Spleen (tissue), 13 donors: ENCODE measurements at places on chromosomes 3 and 15. TPM values are rescaled to one million over a fixed set of nuclear protein-coding genes. Genes with fewer than 3 reads are reported as not detected.

GRCh38 chr15:36185438-36185837 is 394.0 kb upstream of the CDIN1 start:
- DNase-seq, result no peak

- DNase-seq, result no peak
These were observed 30.6 kb downstream of the DCUN1D1 start for GRCh38 chr3:182949688-182950087.

GRCh38 chr3:16319307-16319706 is 54.3 kb downstream of the OXNAD1 start:
- no peak for DNase-seq

- no peak for DNase-seq
These were observed 346.8 kb downstream of the CNTN3 start for GRCh38 chr3:74267588-74268184.

DNA sequence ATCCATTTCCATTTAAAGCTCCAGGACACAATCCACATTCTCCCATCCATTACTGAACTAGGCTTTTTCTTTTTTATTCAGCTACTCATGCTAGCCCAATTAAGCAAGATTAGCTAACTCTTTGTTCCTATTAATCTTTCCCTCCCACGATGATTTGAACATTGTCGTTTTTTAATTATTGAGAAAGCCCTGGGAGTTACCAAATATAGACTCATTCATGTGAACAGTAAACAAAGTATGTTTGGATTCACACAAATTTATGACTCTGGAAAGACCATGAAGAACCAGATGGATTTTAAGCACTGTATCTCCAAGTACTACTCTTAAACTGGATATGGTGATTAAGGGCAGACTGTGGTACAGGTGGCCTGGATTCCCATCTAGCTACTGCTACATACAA is 82.2 kb downstream of the STRIT1 start:
- no peak for DNase-seq

GRCh38 chr15:91126080-91126479 is 26.0 kb downstream of the SV2B start:
- DNase-seq, result no peak

DNA sequence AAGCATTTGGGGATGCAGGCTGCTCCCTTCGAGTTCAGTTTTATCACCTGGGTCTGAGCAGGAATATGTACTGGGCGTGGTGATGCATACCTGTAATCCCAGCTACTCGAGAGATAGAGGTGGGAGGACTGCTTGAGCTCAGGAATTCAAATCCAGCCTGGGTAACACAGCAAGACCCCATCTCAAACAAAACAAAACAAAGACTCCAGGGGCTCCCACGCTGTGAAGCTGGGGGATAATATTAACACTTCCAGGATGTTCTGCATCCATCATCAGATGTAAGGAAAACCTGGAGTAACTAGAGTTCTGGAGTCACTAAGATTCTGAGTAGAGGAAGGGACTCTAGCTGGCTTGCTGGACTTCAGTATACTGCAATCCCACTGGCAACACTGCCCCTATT is 40.6 kb downstream of the LYZL4 start:
- DNase-seq, result no peak

DNA sequence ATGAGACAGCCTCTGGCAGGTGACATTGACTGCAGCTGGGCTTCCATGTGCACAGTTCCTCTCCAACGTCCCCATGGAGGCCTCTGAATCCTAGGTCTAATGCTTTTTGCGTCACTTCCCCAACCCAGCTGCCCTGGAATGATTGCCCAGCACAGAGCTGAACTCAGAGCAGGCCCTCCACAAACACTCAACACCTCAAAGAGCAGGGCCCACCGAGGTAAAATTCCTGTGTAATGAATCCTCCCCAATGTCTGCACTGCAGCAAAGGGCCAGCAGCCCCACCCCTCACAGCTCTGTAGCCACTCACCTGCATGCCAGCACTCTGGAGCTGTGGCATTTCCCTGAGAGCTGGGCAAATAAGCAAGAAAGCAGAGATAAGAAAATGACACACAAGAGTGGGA is 42.6 kb upstream of the DUSP7 start:
- DNase-seq, result peak; percentile 18

GRCh38 chr3:117788061-117788460 is 1078.5 kb downstream of the TUSC7 start:
- no peak for DNase-seq

GRCh38 chr15:70323111-70323851 is 225.6 kb upstream of the TLE3 start:
- no peak for DNase-seq

DNA sequence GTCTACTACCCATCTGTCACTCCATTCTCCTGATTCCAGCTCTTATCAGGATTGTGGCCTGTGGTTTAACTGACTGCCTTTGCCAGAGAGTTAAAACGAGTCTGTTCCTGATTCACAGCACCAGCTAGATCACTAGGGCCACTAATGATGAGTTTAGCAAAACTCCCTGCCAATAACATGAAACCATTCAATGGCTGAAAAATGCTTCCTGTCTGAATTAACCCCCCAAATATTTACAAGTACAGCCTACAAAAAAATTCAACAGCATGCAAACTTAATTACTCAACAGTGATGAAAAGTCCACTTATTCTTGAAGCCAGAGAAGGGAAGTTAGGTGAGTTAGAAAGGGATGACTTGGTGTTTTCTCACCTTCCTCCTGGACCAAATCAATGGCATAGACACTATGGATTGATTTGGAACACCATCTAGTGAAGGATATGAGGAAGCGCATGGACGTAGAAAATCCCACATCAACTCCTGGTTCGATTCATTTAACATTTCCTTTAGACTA is 141.4 kb downstream of the TGFBR2 start:
- no peak for DNase-seq

DNA sequence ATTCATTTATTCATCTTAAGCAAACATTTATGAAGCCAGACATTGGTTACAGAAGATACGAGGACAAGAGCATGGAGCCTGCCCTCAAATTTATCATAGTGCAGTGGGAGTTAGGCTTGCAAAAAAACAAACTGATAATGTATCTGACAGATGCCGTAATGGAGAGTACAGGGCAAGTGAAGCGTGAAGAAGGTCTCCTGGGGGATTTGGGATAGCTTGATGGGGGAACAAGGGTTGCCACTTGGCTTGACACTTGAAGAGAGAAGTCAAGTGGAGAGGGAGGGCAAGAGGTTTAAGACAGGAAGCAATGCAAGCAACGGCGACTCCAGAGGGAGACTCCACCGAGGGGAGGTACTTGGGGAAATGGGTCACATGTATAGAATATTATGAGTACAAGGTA is 129.3 kb downstream of the SSR3 start:
- DNase-seq, result no peak

GRCh38 chr3:9422712-9423424 is 25.5 kb downstream of the SETD5 start:
- DNase-seq, result no peak

DNA sequence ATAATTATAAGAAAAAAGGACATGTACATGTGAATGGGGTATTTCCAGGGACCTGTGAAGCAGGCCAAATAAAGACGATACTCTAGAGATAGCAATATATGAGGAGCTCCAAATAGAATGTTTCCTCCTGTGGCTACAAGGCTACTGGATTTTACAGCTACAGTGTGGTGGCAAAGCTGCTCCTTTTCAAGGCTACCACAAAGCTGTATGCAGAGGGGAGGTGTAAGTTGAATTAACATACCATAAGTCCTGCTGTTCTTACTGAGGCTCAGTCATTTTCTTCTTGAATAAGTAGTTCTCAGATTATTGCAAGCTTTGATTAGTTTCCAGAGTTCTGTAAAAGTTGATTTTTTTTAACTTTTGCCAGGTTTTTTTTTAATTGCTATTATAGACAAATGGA is 1184.6 kb upstream of the EPHA6 start:
- DNase-seq, result no peak

GRCh38 chr15:65903296-65904073 is 34.2 kb downstream of the RAB11A start:
- DNase-seq, result no peak

GRCh38 chr3:178289544-178290160 is 246.6 kb upstream of the KCNMB2 start:
- DNase-seq, result no peak

GRCh38 chr3:50655009-50655830 is 19.5 kb upstream of the DOCK3 start:
- peak; percentile 50 for DNase-seq

DNA sequence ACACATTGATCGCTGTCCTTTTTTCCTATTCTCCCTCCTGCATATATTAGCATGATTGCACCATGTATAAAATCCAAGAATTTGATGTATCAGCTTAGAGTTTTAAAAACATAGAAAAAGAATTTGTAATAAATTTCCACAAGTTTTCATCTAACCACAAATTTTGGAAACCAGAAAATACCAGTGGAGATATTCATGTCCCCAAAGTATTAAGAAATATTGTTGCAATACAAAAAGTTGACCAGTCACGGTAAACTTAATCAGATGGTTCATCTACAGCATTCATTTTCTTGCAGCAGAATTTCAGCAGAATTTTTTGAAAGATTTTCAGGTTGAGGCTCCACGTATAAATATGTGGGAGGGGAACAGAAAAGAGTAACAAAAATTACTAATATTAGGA is 500.9 kb upstream of the MDFIC2 start:
- no peak for DNase-seq

PRR23E gene
- not detected for total RNA-seq

ALDH1L1 gene
- total RNA-seq, result 1.3 TPM

GOLGA6L7 gene
- total RNA-seq, result not detected

CHRNA7 gene
- total RNA-seq, result 9.6 TPM

MKRN2OS gene
- total RNA-seq, result not detected

PLA2G4B gene
- 13.1 TPM for total RNA-seq

TMC3 gene
- not detected for total RNA-seq

SLC6A1 gene
- total RNA-seq, result 1.6 TPM

IL12A gene
- total RNA-seq, result 5.2 TPM
